ENCODE measurements at places on chromosomes 5 and 9.
A peak's percentile ranks its signal among the peaks of the same experiment; 100 is the strongest.

DNA sequence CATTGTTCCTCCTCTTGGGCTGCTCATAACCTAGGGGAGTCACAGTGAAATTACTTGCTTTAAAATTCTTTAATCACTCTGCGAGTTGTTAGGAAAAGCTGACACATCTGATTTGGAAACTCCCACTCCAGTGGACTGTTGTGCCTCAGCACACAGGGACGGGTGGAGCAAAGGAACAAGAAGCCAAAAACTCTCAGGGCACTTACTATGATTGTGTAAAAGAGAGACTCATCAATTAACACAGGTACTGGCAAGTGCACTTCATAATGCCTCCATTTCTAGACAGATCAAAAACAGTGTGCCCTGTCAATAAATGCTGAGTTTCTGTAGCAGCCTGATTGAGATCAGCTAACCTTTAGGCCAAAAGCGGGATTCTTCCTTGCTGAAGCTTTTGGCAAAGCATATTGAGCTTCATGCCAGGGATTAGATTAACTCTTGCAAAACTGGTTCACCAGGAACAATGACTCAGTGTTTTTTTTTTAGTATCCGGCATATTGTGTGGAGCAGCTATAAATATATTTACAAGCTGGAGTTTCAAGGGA, 55.9 kb downstream of the TMC1 start:
- DNase-seq = no peak

- DNase-seq = no peak
Measured at GRCh38 chr9:36939655-36940499, 94.2 kb downstream of the PAX5 start.

DNA sequence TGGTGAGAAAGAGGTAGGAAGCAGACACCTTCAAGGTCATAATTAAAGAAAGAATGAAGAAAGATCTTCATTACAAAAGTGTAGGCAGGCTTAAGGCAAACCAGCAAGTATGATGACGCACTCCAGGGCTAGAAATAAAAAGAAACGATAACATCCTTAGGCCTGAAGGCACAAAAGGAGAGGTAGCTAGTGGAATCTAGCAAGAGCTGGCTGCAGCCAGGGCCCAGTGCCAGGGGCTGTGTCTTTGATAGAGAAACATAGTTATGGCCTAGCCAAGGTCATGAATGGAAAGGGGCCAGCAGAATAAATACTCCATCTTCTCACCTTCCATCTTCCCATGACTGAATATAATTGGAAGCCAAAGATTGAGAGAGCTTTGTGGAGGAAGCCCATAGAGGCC, 6.8 kb upstream of the SH3TC2 start:
- DNase-seq = no peak

DNA sequence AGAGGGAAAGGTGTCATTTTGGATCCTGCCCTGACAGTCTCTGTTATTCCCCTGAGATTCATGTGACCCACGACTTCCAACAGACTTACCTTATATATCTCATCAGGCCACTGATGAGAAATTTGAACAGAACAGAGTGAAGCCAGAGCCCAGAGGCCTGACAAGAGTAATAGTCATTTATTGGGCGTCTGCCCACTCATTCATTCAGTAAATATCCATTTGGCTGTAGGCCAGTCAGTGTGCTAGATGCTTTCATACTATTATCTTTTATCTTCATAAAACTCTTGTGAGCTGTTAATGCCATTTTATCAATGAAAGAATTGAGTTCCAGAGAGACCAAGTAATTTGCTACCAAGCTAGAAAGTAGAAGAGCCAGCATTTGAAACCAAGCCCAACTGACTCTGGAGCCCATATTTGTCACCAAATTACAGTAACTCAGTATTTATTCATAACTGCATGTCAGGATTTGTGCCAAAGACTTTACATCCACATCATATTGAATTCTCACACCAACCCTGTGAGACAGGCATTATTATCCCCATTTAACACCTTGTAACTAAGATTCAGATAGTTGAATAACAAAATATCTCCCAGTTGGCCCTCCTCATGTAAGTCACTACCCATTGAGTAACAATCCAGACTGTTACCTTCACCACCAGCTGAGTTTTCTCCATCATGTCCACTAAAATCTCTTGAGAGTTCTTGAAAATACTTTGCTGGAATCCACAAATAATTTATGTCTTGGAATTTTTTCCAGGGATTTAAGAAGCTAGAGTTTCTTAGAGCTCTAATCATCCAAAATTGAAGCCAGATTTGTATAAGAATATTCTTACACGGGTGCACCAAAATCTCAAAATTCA, 2.5 kb downstream of the PTPDC1 start:
- no peak for DNase-seq

DNA sequence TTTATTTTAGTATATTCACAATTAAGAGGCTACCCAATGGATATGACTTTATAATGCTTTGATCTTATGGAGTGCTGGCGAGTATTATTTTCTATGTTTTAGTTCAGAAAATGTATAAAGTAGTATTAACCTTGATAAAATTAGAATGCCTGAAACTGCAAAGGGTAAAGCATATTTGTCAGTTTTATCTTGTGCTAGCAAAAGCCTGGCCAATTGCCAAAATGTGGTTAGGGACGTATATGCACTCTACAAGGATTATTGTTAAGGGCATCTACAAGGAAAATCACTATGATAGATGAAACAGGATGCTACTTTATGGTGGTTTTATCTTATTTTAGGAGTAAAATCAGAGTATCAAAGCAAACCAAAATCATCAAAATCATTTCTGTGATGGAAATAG, 281.7 kb downstream of the CCDC171 start:
- no peak for DNase-seq

GRCh38 chr9:108363311-108363710, 492.5 kb downstream of the ACTL7B start:
- DNase-seq = no peak

DNA sequence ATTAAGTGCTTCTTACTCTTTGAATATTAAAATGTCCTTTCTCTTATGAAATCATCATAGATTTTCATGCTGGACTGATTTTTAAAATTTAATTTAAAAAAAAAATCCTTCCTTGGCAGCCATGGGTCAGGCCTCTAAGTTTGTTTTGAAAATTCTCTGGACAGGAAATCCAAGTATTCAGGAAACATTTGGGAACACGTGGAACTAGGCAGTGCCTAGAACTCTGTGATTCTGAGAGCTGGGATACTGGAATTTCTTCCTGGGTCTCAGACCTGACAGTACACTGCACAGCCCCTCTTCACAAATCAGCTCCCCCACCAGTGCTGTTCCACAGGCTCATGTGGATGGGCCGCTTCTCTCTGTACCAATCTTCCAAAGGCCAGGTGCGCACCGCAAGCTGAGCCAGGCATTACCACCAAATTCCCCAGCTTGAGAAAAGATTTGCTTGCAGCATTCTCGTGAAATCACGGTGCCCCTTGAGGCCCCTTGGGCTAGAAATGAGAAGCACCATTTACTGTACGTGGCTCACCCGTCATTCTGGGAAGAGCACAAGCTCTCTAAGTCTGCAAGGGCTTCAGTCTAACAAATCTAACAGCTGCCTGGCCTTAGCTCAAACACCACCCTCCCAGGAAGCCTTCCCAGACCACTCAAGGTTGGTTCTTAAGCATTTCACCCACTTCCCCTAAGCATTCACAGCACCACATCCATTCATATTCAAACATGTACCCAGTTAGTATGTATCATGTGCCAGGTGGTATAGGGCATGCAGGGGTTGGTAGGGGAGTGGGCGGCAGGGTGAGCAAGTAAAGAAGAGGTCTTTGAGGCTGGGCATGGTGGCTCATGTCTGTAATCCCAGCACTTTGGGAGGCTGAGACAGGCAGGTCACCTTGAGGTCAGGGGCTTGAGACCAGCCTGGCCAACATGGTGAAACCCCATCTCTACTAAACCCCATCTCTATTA, 26.5 kb downstream of the B4GALT1 start:
- no peak for DNase-seq

- DNase-seq = no peak
Measured at GRCh38 chr9:93143830-93144530, 9.9 kb upstream of the NINJ1 start.

DNA sequence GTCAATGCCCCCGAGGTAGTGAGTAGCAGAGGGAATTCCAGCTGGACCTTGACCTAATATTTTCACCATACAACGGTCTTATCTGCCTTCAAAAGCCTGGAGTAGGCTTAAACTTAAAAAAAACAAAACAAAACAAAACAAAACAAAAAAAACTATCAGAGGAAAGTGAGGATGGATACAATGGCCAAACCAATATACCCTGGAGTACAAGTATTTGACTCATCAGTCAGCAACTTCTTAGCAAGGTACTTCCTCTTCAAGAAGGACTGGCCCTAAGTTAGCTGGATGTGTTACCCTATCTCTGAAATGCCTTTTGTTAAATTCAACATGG, 160.6 kb upstream of the GNA14 start:
- DNase-seq = no peak

DNA sequence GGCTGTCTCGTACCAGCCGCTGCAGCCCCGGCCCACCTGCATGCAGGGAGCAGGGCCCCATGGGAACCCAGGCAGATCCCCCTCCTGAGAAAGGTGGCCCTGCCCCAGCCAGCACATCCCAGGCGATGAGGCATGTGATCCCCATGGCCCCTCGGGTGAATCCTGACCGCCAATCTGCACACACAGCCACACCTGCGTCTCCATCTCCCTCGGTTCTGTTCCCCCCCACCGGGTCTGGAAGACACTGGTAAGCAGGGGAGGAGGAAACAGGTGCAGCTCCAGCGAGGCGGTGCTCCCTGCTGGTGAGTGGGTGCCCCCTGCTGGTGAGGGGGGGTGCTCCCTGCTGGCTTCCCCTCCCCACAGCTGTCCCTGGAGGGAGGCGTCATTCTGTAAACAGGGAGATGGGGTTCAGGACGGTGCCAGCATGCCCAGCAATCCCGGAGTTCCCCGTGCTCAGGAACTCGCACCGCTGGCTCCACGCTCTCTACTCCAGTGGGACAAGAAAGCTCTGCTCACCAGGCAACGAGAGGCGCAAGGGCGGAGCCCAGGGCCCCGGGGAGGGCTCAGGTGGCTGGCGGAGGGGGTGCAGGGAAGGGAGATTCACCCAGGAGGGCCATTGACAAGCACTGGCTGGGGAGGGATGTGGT, 28.4 kb upstream of the SLC12A7 start:
- peak; percentile 71 for DNase-seq

- DNase-seq = no peak
Measured at GRCh38 chr9:115018547-115019435, 88.4 kb upstream of the TNFSF8 start.

DNA sequence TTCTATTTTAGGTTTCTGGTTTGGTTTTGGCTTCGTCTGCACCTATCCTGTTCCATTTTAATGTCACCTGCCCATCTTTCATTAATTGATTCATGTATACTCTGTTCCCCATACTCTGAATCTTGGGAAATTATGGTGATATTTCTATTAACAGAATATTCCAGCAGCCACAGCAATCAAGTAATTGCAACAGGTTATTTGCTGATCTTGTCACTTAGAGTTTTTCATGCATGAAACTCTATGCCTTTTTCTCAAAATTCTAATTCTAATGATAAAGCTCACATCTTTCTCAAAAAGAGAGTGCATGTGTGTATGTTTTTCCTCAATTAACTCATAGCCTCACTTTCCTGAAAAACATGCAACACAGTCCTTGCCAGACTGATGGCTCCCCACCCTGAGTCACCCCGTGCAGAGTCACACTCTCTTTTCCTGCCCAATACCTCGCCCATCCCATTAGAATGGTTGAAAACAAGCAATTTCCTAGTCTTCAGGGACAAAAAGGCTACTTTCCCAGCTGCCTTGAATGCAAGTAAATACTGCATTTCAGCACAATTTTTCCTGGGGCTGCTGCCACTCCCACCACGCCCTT, 15.6 kb downstream of the GFRA3 start:
- DNase-seq = no peak

GRCh38 chr5:59540366-59540765, 353.2 kb downstream of the PDE4D start:
- DNase-seq = no peak

DNA sequence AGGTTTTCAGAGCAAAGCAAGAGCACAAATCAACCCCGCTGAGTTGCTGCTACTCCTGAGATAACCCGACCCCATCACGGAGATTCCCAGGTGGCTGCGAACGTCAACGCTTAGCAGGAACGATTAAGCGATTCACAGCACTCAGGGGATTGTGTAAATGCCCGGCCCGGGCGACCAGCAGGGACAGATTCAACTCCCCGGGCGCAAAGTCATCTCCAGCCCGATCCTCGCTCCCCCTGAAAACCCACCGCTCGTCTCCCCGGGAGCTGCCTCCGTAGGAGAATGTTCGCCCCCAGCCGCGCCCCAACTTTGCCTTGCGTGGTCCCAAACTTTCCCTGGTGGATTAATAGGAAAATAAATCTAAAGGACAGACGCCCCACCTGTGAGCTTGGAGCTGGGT, 685 bp downstream of the SLC24A2 start:
- peak; percentile 76 for DNase-seq

GRCh38 chr5:4831325-4831724, 308.8 kb upstream of the ADAMTS16 start:
- DNase-seq = no peak

- no peak for DNase-seq
Measured at GRCh38 chr5:135039271-135040033, 5.4 kb upstream of the PITX1 start.

- no peak for DNase-seq
Measured at GRCh38 chr5:129228577-129228976, 134.0 kb downstream of the ISOC1 start.

- DNase-seq = no peak
Measured at GRCh38 chr9:134525841-134526583, 115.6 kb upstream of the COL5A1 start.

- DNase-seq = peak; percentile 81
Measured at GRCh38 chr9:132669698-132670456, at the start of gene DDX31. Gene DDX31, minus strand, starts transcription at chr9:132669983. Its CDS starts 49 bp downstream, at chr9:132669934.

DNA sequence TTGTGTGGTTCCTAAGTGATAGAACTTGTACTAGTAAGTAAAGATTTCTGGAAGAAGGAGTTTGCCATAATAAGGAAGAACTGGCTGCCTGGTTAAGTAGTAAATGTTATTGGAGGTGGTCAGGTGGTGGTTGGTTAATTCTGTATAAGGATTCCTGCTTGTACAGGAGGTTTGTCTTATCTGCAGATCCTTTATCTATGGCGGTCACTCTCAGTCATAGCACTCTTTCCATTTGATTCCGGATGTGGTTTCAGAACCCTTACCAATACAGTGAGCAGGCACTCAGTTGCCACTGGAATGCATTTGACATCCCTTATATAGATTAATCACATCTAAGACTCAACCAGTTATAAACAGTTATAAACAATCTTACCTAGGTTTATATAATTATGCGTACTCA, 50.3 kb downstream of the RAD50 start:
- DNase-seq = no peak

DNA sequence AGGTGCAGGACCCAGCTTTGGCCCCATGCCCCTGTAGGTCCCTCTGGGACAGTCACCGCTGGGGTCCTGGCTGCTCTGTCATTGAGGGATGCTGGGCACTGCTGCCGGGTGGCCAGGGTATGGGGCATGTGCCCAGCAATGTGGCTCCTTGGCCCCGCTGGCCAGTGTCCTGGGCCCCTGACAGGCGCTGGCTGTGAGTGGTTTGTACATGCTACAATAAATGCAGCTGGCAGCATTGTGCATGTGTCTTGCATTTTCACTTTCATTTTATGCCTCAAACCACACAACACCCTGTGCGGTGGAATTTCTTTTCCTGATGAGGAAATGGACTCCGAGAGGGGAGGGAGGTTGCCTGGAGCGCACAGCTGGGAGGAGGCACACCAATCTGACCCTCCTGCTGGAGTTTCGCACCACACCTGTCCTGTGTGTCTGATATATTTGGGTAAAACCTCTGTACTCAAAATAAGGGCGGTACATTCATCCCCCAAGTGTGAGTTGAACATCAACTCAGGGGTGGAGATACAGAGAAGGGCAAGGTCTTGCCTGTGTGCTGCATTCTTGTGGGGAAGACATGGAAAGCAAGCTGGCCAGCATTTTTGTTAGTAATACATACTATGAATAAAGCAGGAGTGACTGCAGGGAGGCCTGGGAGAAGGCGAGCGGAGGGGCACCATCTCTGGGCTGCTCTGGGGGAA, 11.7 kb downstream of the TSPAN17 start:
- DNase-seq = no peak
